Heart right ventricle (tissue), 16 donors: ENCODE measurements at places on chromosomes 5 and 9. TPM values are rescaled to one million over a fixed set of nuclear protein-coding genes. Genes with fewer than 3 reads are reported as not detected.

The ROPN1L gene
- total RNA-seq: 0.28 TPM

The OR1J2 gene
- not detected for total RNA-seq

The MELK gene
- total RNA-seq: not detected

The PCDHB13 gene
- total RNA-seq: 4.2 TPM

DNA sequence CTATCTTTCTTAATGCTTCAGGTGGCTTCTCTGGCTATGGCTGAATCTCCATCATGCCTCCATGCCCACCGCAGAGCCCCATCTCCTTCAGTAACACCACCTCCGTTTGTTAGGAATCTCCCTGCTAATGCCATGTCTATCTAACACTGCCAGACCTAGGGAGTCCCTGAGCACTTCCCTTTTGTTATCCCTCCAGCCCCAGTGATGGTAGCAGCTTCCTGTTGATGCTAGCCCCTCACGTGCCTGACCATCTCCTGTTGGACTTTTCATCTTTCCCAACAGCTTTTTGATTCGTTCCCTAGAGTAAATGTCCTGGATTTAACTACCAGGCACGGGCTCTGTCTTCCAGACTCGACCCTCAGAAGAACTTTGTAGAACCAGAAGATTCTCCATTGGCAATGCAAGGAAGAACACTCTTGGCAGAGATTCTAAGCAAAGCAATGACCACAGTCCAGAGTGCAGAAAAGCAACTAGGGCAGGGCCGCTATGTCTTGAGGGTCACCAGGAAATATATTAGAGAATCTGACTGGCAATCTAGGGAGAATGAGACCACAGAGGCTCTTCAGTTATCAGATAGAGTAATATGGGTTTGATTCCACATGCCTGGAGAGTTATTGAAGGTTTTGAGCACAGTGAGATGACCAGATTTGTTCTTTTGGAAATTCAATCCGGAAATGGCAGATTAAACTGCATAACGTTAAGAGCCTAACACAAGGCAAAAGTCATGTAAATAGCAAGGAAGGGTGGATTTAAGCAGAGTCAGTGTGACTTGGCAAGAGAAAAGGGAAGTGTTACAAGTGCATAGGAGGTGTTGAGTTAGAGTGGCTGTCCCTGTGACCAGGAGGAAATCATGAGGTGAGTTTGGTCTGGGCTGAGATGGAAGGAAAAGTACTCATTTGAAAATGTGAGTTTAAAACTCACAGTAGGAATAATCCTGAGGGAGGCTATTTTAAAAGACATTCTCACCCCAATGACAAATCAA, 555.2 kb downstream of the ACTL7B start:
- no peak overlapping the region for H3K27ac ChIP-seq
- H3K4me3 ChIP-seq: no peak overlapping the region
- no peaks in the 10 kb centered on the region for H3K36me3 ChIP-seq
- no peak for DNase-seq

DNA sequence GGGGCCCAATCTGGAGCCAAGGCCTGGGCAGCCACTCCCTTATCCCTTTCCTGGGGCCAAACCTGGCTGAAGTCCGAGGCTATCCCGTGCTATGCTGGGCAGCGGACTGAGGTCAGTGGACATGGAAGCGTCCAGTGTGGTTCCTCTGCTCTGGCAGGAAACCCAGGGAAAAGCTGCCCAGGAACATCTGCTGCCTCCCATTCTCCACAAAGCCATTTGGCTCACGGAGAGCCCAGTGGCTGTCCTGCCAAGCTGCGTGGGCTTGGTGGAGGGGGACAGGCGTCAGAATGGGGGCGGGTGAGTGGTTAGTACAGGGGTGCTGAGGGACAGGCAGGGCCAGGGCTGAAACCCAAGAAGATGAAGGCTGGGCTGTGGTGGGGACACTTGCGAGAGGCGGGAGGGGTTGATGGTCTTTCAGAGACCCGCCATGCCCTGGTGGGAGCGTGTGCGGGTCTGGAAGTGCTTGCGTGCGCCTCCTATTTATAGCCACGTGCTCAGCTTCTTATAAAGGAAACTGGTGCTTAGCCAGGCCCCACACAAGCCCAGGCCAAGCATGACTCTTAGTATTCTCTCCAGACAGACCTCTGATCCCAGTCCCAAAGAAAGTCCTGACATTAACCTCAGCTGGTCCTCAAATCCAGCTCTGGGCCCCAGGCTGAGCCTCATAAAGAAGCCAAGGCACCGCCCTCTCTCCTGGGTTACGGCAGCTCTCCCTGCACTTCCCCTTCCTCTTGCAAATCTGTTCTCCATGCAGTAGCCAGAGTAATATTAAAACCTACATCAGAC, 9.4 kb upstream of the SLC6A7 start:
- peak overlapping the region; percentile 85 for H3K27ac ChIP-seq
- peaks cover 51% of the 10 kb centered on the region for H3K4me1 ChIP-seq
- no peaks in the 10 kb centered on the region for H3K27me3 ChIP-seq
- DNase-seq: peak; percentile 73
- H3K4me3 ChIP-seq: no peak overlapping the region
- H3K36me3 ChIP-seq: no peaks in the 10 kb centered on the region

DNA sequence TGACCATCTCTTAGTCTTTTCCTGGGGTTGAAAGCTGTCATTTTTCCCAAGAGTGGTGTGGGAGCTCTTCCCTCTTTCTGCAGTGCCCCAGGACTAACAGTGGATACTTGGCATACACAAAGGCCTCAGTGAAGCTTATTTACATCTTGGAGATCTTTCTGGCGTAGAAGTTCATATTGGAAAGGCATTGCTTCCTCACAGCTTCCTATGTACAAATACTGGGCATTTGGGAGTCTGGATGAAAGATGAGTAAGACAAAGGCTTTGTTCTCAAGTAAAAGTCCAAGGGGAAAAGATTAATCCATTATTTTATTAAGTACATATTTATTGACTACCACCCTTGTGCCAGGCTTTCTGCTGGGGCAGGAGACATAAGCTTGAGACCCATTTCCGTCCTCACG, 22.0 kb downstream of the MAP3K1 start:
- DNase-seq: no peak
- no peak overlapping the region for H3K4me3 ChIP-seq
- H3K27ac ChIP-seq: no peak overlapping the region
- no peaks in the 10 kb centered on the region for H3K36me3 ChIP-seq

DNA sequence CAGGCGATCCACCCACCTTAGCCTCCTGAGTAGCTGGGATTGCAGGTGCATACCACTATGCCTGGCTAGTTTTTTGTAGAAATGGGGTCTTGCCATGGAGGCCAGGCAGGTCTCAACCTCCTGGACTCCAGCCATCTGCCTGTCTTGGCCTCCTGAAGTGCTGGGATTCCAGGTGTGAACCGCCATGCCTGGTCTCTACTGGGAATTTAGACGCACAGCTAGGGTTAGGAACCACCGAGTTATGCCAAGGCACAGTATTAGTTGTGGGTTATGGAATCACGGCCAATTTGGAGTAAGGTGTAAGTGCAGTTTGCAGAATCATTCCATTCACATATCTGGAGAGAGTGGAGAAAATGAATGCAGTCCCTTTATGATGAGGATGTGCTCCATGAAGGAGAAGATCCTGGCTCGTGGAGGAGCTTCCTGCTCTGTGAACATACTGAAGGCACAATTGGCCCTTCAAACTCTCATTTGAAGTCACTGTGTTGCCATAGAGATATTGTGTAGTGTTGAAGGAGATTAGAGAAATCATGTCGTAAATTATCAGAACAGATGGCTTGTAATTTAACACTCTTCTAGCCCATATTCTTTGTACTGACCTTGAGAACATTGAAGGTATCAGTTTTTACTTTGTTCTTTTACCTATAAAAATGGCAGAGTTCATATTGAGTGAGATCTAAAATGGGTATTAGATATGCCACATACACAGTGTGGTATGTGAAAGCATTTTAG, 18.8 kb downstream of the TRIO start:
- no peaks in the 10 kb centered on the region for H3K36me3 ChIP-seq
- no peak overlapping the region for H3K4me3 ChIP-seq
- DNase-seq: no peak
- H3K27me3 ChIP-seq: no peaks in the 10 kb centered on the region
- no peak overlapping the region for H3K27ac ChIP-seq

DNA sequence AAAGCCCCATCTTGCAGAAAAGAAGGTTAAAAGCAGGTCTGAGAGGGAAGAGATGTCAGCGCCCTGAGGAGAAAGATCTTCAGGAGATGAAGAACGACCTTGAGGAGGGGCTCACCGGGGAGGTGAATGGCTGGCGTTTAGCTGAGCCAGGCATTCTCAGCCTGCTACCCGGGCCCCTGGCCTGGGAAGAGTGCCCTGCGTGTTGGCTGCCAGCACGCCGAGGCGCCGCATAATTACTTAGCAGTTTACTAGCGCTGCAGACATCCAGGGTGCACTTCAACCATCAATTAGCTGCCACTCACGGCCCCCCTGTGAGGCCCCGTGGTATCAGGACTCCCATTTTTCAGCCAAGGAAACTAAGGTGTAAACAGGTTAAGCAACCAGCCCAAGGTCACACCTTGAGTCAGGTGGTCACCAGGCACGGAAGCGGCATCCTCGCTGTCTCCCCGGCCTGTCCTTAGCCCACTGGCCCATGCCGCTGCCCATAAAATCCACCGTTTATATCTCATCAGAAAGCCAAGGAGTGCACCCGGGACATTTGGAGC, 551.9 kb downstream of the BNC2 start:
- no peak for DNase-seq
- H3K27me3 ChIP-seq: no peaks in the 10 kb centered on the region
- no peaks in the 10 kb centered on the region for H3K36me3 ChIP-seq
- H3K4me3 ChIP-seq: no peak overlapping the region
- H3K27ac ChIP-seq: no peak overlapping the region
- peaks cover 27% of the 10 kb centered on the region for H3K4me1 ChIP-seq

GRCh38 chr5:111043712-111044506, 27.6 kb upstream of the TSLP start:
- H3K27me3 ChIP-seq: no peaks in the 10 kb centered on the region
- no peaks in the 10 kb centered on the region for H3K4me1 ChIP-seq
- H3K4me3 ChIP-seq: no peak overlapping the region
- no peaks in the 10 kb centered on the region for H3K36me3 ChIP-seq

DNA sequence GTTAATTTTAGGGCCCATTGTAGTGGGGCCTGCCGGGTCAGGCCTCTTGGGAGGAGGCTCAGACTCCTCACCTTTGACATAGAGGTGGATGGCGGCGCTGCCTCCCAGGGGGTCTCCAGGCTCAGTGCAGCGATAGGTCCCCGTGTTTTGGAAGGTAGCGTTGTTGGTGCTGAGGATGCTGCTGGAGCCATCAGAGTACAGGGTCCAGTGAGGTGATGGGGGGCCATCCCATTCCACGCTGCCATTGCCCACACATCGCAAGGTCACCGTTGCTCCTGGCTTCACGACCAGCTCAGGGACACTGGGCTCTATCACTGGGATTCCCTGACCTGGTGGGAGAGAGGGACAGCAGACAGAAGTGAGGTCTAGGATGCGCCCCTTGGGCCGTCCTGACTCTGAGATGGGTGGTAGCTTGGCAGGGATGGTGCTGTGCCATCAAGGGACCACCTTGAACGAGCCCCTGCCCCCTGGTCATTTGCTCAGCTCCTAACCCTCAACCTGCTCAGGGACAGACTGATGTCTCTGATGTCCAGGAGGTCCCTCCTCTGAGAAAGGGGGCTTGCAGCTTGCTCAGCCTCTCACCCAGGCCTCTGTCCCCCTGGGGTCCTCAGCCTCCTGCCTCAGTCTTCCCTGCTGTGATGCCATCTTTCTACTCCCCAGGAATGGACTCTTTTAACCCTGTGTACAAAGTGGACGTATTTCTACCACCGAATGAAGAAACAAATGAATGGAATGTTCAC, 5.5 kb downstream of the CSF1R start:
- H3K4me1 ChIP-seq: peaks cover 10% of the 10 kb centered on the region
- no peaks in the 10 kb centered on the region for H3K36me3 ChIP-seq
- DNase-seq: no peak
- H3K27me3 ChIP-seq: no peaks in the 10 kb centered on the region

DNA sequence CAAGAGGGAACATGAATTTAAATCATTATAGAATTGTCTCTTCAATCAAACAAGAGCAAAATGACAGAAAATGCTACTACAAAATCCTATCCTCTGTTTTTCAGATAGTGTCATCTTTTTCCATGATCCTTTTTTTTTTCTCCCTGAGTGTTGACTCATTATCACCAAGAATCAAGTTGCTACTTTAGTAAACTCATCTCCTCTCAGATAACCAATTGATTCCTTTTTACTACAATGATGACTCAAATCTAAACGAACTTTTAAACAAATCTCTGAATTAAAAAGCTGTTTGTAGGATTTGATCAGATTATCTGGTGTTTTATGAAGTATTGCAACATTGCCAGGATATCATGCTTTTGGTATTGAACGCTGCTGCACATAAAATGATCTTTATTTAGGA, 23.9 kb upstream of the IL7R start:
- no peak overlapping the region for H3K4me3 ChIP-seq
- H3K4me1 ChIP-seq: no peaks in the 10 kb centered on the region
- no peak overlapping the region for H3K27ac ChIP-seq
- DNase-seq: no peak
- no peaks in the 10 kb centered on the region for H3K36me3 ChIP-seq
- no peaks in the 10 kb centered on the region for H3K27me3 ChIP-seq

- no peaks in the 10 kb centered on the region for H3K27me3 ChIP-seq
- H3K36me3 ChIP-seq: no peaks in the 10 kb centered on the region
- DNase-seq: no peak
- no peak overlapping the region for H3K27ac ChIP-seq
- H3K4me3 ChIP-seq: no peak overlapping the region
These were observed 21.7 kb downstream of the CDH10 start for GRCh38 chr5:24623031-24623430.

GRCh38 chr5:151632524-151632923, 41.4 kb upstream of the FAT2 start:
- no peaks in the 10 kb centered on the region for H3K36me3 ChIP-seq
- H3K4me3 ChIP-seq: no peak overlapping the region
- H3K27me3 ChIP-seq: no peaks in the 10 kb centered on the region
- peak; percentile 35 for DNase-seq

DNA sequence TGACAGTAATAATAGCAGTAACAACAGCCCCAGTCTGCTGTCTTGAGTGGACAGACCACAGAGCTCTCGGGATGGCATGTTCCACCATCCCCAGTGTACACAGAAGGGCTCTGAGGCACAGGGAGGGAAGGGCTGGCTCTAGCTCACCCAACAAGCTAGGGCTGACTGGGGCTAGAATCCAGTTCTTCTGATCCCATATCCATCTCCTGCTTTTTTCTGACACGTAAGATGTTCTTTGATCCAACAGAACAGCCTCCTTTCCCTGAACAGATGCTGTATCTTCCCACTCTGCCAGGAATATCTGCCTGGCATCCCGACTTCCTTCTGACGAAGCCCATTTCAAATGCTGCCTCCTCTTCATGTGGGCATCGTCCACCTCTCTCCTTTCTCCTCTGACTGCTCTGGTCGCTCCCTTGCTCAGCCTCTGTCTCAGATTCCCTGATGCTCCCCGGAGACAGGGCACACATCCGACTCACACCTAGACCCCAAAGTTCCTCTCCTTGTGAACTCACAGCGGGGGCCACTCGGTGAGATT, 43.6 kb upstream of the CLK4 start:
- H3K27ac ChIP-seq: no peak overlapping the region
- H3K4me1 ChIP-seq: no peaks in the 10 kb centered on the region

DNA sequence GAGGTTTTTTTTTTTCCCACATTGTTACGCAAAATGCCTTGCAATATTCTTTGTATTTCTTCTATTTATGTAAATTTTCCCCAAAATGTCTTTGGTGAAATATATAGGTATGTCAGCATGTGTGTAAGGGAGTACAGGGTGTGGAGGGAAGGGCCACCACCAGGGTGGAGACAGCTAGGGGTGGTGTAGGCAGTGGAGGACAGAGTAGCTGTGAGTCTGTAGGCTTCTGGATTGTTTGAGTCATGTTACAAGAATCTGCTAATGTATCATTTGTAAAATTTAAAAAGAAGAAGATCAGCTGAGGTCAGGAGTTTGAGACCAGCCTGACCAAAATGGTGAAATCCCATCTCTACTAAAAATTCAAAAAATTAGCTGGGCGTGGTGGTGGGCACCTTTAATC, 175.5 kb downstream of the NXNL2 start:
- DNase-seq: no peak
- no peaks in the 10 kb centered on the region for H3K4me1 ChIP-seq
- no peak overlapping the region for H3K4me3 ChIP-seq
- no peak overlapping the region for H3K27ac ChIP-seq
- no peaks in the 10 kb centered on the region for H3K36me3 ChIP-seq
